Right lobe of liver (tissue), 6 donors: ENCODE measurements at places on chromosomes 1 and 21. TPM values are rescaled to one million over a fixed set of nuclear protein-coding genes. Genes with fewer than 3 reads are reported as not detected.

VSIG8 gene
- not detected for total RNA-seq

RIPPLY3 gene
- 0.18 TPM for total RNA-seq

LRRC53 gene
- total RNA-seq, result not detected

TOR1AIP2 gene
- total RNA-seq, result 73.3 TPM

MNDA gene
- total RNA-seq, result 6.6 TPM

LCA5L gene
- 0.88 TPM for total RNA-seq

GJC2 gene
- total RNA-seq, result not detected

HAPLN2 gene
- total RNA-seq, result not detected

BRDT gene
- total RNA-seq, result not detected

GJB5 gene
- not detected for total RNA-seq

PADI1 gene
- total RNA-seq, result 0.44 TPM

NHLH2 gene
- not detected for total RNA-seq

BRWD1 gene
- total RNA-seq, result 26.7 TPM

OR2L13 gene
- total RNA-seq, result not detected

BSND gene
- not detected for total RNA-seq

RUNX3 gene
- 1.1 TPM for total RNA-seq

OLFM3 gene
- total RNA-seq, result not detected

NCMAP gene
- total RNA-seq, result 2.6 TPM

TNN gene
- total RNA-seq, result 0.59 TPM

ATP5PF gene
- total RNA-seq, result 132 TPM

PLA2G2F gene
- total RNA-seq, result not detected

CHIT1 gene
- total RNA-seq, result not detected

FCER1G gene
- total RNA-seq, result 13.0 TPM

TGFBR3 gene
- 32.3 TPM for total RNA-seq

ZSWIM5 gene
- 0.19 TPM for total RNA-seq

TNFRSF4 gene
- 0.24 TPM for total RNA-seq

SELENBP1 gene
- total RNA-seq, result 423 TPM

HSD3B2 gene
- not detected for total RNA-seq

LCE6A gene
- not detected for total RNA-seq

CELA2B gene
- total RNA-seq, result not detected

CTH gene
- 51.4 TPM for total RNA-seq

KLF17 gene
- not detected for total RNA-seq

HIPK1 gene
- total RNA-seq, result 26.2 TPM

TMEM125 gene
- 0.27 TPM for total RNA-seq

OR6K3 gene
- not detected for total RNA-seq

TNFRSF25 gene
- 2.3 TPM for total RNA-seq

KCNJ6 gene
- total RNA-seq, result 0.12 TPM

CYP4A22 gene
- 77.4 TPM for total RNA-seq

KIF14 gene
- total RNA-seq, result 0.40 TPM

TIE1 gene
- total RNA-seq, result 12.2 TPM

WASF2 gene
- total RNA-seq, result 30.1 TPM

SKI gene
- total RNA-seq, result 28.8 TPM

HOOK1 gene
- total RNA-seq, result 24.8 TPM

C8A gene
- 297 TPM for total RNA-seq

ELAVL4 gene
- 0.37 TPM for total RNA-seq

IL20 gene
- total RNA-seq, result not detected

SAMD11 gene
- 3.7 TPM for total RNA-seq
